ENCODE measurements at places on chromosomes 7 and 10.

- no peak for DNase-seq
Measured at GRCh38 chr7:120021085-120021484, 251.9 kb upstream of the KCND2 start.

GRCh38 chr10:70391654-70392053, 9.2 kb upstream of the LRRC20 start:
- DNase-seq = no peak

GRCh38 chr10:86286236-86287109, 80.1 kb downstream of the GRID1 start:
- no peak for DNase-seq

DNA sequence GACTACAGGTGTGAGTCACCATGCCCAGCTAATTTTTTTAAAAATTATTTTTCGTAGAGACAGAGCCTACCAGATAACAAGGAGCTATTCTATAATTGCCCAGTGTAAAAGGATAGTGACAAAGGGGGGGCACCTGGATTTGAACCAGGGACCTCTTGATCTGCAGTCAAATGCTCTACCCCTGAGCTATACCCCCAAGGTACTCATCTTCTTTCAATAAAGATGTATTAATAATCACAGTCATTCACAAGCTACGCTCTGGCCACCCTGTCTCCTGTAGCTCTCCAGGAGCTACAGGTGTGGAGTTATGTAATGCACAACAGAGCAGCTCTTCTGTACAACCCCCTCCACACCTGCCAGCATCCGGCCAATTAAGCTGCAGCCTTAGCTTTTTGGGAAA, 83.5 kb downstream of the ZNF777 start:
- no peak for DNase-seq

DNA sequence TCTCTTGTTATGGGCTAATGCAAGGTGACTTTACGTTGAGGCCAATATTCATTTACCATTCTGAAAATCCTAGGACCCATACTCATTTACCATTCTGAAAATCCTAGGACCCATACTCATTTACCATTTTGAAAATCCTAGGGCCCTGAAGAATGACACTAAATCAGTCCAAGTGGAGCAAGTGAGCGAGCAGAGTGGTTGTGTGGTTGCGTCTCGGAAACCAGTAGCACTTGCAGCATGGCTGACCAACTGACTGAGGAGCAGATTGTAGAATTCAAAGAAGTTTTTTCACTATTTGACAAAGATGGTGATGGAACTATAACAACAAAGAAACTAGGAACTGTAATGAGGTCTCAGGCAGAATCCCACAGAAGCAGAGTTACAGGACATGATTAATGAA, 6.9 kb downstream of the SAR1A start:
- DNase-seq = no peak

GRCh38 chr10:938941-939678, 7.6 kb upstream of the LARP4B start:
- no peak for DNase-seq

DNA sequence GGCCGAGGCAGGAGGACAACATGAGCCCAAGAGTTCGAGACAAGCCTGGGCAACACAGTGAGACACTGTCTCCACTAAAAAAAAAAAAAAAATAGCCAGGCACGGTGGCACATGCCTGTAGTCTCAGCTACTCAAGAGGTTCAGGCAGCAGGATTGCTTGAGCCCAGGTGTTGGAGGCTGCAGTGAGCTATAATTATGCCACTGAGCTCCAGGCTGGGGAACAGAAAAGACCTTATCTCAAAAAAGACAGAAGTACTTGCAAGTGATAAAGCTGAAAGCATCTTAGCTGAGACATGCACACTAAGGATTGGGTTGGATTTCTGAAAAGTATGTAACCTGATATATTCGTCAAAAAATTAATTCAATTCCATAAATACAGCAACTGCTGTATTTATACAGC, 68.4 kb downstream of the PPP1R3C start:
- no peak for DNase-seq

DNA sequence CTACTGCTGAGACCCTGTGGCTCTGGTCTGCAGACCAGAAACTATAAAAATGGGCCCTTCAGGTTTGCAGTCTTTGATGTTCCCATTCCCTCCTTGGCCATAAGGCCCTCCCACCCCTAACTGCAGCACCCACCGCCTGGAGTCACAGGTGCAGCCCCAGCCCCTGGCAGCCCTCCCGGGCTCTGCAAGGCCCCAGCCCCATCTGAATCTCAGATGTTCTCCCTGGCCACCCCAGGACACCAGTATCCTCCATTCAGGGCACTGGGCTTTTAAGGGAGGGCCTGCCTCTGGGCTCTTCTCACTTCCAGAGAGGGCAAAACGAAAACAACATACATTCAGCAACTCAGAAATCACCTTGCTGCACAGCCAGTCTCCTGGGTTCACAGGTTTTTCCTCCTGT, 107.7 kb upstream of the RET start:
- no peak for DNase-seq

DNA sequence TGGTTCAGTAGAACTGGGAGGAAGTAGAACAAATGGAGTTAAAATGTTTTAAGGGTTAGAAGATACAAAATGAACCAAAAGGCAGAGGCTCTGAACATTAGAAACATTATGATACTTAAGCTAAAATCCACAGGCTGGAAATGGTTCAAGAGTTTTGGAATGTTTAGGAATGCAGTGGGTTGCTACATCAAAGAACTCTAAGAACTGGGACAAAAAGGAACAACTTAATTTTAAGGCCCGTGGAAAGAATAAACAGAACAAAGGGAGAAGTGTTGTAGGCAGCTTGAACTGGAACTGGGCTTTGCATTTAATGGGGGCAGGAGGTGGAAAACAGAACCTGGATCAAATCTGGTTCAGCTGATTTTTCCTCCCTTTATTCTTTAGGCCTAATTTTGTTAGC, 3.5 kb upstream of the C7orf25 start:
- no peak for DNase-seq

DNA sequence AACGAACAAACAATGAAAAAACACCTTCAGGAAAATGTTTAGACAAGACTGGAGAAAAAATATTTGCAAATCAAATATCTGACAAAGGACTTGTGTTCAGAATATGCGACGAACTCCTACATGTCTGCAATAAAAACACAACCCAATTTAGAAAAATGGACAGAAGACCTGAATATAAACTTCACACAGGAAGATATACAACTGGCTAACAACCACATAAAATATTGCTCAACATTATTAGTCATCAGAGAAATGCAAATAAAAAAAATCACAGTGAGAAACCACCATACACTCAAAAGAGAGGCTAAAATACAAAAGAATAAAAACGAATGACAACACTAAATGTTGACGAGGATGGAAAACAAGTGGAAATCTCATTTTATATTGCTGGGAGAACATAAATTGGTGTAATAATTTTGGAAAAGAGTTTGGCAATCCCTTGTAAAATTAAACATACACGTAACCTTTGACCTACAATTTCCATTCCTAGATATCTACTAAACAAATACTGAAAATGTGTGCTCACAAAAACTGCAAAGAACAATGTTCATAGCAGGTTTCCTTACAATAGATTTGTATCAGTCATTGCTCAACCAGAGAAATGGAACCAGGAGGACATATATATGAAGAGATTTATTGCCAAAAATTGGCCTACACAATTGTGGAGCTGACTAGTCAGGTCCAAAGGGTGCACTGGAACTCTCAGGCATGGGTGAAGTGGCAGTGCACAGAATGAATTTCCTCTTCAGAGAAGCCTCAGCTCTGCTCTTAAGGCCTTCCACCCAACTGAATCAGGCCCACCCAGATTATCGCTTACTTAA, 82.9 kb upstream of the OGDHL start:
- DNase-seq = no peak

DNA sequence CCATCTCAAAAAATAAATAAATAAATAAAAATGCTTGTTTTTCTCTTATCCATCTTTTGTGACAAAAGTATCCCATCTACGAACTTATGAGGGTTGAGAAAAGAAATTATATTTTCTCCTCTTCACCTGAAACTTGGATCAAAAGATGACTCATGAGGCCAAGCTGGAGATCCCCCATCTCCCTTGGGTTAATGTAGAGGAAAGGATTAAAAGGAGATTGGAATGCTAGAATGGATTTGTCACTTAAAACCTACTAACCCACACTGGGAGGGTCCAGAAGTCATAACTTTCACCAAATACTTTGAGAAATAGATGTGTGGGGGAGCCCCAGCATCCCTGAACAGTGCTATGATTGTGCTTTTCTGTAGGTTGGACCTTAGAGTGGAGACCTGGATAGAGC, 46.3 kb upstream of the PIK3CG start:
- no peak for DNase-seq

DNA sequence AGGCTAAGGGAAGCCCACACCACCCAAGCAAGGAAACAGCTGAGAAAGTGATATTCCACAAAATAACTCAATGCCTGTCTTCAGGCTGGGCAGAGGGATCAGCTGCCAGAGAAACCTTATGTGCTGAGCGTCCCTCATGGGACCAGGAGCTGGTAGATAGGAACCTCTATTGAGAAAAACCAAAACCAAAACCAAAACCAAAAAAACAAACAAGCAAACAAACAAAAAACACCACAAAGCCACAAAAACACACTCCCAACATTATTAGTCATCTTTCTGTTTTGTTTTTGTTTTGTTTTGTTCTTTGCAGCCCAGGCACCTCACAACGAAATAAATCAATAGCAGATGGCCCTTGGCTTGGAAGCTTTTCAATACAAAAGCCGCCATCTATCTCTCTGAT, 760.8 kb upstream of the CELF2 start:
- DNase-seq = no peak

Data from NCI-H2107 (cell line).